ENCODE measurements at places on chromosomes 2 and 18.

DNA sequence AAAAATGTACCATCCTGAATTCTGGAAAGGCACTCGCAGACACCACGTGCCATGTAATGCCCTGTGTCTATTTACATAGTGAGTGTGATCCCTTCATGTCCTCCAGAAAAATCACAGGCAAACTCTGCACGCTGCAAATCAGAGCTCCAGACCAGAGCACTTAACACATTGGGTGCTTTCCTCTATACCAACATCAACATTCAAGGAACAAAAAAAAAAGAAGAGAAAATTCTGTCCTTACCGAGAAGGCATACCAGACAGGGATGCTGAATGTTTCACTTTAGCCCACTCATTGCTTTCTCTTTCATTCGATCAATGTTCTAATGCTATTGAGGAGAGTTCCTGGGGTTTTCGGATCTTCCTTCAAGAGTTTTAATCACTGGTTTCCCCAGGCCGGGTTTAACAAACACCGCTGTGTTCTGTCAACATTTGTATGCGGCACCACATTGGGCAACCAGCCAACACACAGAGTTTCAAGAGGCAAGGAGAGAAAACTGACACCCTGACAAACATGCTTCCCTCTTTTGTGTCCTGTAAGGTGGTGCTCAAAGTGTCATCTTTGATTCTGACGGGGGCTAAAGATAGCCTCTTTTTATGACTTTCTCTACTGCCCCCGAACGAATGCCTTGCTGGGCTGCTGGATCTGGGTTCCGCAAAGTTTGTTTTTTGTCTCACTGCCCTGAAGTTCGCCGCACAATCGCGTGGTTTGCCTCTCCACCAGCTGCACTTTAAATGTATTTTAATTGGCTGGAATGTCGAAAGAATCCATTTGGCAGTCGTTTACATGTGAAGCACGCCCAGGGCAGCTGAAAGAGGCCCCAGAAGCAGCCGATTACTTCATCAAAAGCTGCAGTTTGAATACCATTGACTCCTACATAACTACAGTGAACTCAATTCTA is 106.4 kb upstream of the NCKAP5 start:
- peak; percentile 74 for DNase-seq

- DNase-seq: no peak
Observed at GRCh38 chr18:70221156-70221914, 15.8 kb upstream of the RTTN start.

GRCh38 chr2:182372661-182373060 is 54.2 kb downstream of the PDE1A start:
- DNase-seq: peak; percentile 56

GRCh38 chr18:3836483-3837335 is 386.7 kb downstream of the TGIF1 start:
- no peak for DNase-seq

DNA sequence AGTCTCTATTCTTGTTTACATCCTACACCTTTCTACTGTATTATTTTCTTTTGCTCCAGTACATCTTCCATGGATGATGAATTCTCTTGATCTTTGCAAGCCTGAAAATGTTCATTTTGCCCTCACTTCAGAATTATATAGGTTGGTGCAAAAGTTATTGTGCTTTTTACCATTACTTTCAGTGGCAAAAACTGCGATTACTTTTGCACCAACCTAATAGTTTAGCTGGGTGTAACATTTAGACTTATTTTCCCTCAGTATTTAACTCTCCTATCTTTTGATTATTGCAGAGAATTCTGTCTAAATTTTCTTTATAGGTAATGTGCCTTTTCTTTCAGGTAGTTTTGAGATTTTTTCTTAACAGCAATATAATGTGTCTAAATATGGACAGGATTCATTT is 81.8 kb downstream of the SS18 start:
- DNase-seq: no peak

DNA sequence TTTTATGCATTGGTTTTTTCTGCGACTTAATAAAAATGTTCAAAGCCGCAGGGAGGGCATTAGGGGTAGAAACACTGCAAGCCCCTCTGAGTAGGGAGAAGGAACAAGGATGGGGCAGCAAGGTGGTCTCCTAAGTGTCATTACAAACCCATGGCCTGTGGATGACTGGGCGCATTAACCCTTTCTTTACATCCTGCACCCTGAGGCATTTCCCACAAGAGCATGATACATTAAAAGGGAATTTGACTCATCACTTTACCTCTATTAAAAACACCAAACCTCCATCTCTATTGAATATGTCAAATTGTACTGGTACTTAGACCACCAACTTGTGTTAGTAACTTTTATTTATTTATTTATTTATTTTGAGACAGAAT is 112.5 kb downstream of the VIT start:
- no peak for DNase-seq

- no peak for DNase-seq
Observed at GRCh38 chr2:218234521-218234920, 17.5 kb downstream of the ARPC2 start.

- no peak for DNase-seq
Observed at GRCh38 chr18:76306685-76307292, 188.3 kb downstream of the ZNF516 start.

DNA sequence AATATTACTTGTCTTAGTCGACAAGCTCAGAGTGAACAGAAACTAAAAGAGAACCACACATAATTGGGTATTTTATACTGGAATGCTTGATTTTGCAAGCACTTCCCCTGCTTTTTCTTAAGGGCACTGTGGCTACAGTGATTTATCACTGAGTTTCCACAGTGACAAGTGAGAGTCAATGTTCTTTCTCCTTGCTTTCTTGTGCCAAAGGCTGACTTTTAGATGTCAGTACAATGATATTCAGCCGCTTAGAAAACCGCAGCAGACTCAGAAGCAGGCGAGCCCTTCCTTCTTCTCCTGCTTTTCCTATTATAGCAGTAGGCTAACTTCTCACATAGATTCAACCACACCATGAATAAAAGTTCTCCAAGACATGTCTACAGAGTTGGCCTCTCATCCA is 1603.6 kb upstream of the NXPH2 start:
- no peak for DNase-seq

GRCh38 chr2:60499651-60500265 is 53.7 kb downstream of the BCL11A start:
- DNase-seq: no peak

Data from fibroblast of the conjunctiva (primary cell).